Stimulated activated CD4-positive, alpha-beta T cell treated with anti-CD3 and anti-CD28 coated beads, Interleukin-4, amount 100 ng/mL, for 48 hours (primary cell): ENCODE measurements at places on chromosomes 16 and 17.

DNA sequence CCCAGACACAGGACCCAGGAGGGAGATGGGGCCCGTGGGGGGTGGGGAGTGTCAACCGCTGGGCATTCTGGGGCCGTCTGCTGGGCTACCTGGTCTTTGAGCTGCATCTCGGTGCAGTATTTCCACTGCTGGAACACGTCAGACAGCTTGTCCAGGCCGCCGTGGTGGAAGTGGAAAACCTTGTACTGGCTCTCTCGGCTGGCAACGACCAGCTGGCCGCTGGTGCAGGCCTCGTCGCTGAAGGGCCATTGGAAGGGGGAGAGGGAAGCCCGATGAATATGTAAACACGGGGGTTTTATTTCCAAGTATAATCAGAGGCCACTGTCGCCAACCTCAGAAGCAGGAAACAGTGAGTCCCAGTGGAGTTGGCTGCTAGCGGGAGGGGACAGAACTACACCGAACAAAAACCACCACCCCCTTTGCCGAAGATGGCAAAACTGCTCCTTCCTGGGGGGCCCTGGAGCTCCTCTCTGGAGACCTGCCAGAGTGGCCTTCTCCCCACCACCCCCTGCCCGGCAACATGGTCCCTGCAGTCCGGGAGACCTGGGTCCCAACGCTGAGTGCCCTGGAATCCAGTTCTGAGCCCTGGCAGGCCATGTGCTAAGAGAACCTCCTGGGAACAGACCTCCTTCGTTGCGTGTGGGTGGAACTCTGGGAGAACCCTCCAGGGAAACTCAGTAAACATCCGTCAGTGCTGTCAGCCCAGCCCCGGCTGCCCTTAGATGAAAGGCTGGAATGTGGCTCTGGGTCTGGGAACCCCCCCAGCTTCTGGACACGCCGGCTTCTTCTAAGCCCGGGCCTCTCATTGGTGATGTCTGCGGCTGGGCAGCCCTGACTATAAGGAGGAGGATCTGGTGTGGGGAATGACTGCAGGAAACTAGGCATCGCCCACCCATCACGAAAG, 84.1 kb downstream of the TBC1D16 start:
- no peak for DNase-seq

GRCh38 chr16:65876624-65877023, 489.9 kb upstream of the CDH5 start:
- no peak for DNase-seq

GRCh38 chr17:41448506-41448905, 7.7 kb upstream of the KRT38 start:
- no peak for DNase-seq

GRCh38 chr16:57773655-57774295, 28.5 kb downstream of the KIFC3 start:
- no peak for DNase-seq

GRCh38 chr17:73391331-73392265, 79.8 kb upstream of the CDC42EP4 start:
- DNase-seq, result no peak

DNA sequence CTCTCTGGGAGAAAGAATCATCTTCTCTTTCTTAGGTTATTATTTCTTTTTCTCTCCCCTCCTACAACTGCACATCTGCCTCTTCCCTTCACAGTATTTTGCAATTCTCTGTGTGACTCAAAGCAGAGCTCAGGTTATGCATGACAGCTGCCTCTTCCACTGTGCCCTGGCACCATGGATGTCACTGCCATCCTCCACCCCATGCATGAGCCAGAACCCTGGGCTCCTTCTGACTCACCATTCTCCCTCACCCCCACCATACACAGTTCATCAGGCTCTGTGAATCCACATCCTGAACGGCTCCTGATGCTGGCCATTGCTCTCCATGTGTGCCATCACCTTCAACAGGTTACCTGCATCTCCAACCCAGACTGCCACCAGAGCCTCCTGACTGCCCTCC, 23.9 kb downstream of the CA10 start:
- DNase-seq, result no peak

DNA sequence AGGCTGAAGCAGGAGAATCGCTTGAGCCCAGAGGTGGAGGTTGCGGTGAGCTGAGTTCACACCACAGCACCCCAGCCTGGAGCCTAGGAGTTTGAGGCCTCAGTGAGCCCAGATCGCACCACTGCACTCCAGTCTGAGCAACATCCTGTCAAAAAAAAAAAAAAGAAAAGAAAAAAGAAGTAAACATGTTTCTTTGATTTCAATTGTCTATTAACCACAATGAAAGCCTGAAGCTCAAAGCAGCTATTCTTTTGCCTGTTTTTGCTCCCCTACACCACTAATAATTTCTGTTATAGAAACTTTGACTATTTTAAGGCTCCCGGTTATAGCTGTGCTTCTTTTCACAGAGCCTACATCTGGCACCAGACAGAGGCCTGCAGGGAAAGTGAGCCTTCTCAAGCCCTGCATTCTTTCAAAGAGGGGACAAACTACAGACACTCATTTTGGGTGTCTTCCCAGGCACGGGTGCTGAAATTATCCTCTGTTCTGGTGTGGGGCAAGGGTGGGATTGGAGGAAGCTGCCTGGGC, 14.2 kb upstream of the SLC52A1 start:
- peak; percentile 7 for DNase-seq

DNA sequence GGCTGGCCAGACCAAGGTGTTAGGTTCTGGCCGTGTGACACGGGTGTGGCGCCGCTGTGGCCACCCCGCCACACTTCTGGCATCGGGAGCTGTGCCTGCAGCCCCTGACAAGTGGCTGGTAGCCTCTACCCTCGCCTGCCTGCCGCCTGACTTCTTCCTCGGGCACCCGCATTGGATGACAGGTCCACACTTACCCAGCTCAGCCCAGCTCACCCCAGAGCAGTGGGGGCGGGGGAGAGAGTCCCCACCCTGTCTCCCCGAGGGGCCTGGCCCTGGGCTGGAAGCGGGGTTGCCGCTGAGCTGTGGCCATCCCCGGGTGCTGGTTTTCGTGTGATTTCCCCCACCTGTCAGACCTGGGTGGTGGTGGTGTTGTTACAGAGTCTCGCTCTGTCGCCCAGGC, 53.9 kb upstream of the ACSF3 start:
- DNase-seq, result no peak

- DNase-seq, result no peak
Measured at GRCh38 chr16:9046667-9047055, 44.8 kb upstream of the HAPSTR1 start.

DNA sequence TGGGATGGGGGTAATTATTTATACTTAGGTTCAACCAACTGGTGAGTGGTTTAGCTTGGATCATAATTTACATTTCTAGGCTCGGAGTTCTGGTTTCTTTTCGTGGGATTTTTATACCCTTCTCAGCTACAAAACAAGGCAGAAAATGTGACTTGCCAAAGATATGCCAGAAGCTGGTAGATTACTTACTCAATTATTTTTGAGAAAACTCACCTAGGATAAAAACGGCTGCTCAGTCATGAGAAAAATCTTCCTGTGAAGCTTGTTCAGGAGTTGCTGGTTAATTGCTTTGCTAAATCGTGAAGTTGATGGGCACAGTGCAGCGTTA, 1.1 kb downstream of the NDEL1 start:
- no peak for DNase-seq

DNA sequence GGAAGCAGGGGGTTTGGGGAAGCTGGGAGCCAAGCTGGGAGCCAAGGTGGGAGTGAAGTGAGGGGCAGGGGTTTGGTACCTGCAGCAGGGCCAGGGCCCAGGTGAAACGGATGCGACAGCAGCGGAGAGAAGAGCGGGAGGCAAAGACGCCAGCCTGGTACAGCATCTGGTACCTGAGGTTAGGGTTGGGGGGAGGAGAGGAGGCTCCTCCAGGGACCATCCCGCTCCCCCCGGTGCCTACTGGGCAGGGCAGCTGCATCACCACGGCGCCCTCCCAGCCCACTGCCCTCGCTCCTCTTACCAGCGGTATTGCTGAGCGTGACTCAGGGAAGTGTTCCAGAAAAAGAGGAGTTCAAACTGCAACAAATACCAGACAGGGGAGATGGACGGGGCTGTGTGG, 9.8 kb downstream of the CLN3 start:
- no peak for DNase-seq

DNA sequence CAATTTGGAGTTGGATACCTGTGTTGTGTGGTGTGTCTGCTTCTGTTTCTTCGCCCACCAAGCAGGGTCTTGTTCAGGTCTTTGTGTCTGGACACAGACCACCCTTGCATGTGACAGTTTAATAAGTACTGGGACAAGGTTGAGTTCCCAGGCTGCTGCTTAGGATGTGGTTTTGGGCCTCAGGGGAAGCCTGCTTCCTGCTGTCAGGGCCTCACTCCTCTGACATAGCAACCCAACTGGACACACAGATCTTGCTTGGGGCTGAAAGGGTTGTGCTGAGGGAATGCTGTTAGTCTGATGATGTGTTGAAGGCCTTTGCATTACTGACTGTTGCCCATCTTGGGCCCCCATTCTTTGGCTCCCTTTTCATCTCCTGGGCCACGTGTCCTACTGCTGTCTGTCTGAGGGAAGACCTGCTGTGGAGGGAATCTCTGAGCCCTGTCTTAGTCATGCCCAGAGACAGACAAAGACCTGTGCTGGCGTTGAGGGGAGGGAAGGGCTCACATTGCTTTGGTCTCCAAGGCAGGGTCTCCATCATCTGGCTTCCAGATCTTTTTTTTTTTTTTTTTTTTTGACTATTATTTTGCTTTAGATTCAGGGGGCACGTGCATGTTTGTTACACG, 4.7 kb upstream of the TGFB1I1 start:
- no peak for DNase-seq

- DNase-seq, result no peak
Measured at GRCh38 chr16:27254262-27254811, 14.2 kb downstream of the NSMCE1 start.

DNA sequence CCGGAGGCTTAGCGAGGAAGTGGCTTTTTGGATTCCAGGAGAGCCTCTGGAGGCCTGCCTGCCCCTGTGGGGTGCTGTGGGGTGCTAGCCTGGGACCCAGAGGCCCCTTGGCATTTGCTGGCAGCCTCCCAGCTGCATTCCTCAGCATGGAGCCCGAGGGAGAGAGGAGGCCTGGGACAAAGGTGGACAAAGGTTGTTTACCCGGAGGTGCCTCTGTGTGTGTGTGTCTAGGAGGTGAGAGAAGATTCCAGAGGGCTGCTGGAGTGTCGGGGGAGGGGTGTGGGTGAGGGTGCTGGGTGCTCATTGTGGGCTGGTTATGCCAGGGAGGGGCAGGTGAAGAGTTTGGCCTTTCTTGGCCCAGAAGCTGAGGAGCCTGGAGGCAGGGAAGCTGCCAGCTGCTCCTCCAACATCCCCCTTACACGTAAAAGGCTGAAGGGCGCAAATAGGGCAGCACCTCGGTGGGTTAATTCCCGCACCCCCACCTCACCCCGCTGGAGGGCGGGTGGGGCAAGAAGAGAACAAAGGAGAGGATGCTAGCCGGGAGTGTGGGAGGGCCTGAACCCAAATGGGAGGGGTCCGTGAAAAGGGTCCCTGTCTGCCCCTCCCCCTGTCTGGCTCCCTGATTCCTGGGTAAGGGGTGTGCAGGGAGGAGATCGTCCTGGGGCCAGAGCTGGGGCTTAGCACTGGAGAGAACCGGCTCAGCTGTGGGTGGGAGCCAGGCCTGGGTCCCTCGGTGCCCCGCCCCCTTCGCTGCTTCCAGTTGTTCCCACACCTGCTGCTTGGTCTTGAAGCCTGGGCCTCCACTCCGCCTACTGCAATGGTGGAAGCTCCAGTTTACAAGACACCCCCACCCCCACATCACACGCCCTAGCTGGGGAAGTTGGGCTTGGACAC, 9.9 kb downstream of the HEXIM2 start:
- DNase-seq, result no peak

DNA sequence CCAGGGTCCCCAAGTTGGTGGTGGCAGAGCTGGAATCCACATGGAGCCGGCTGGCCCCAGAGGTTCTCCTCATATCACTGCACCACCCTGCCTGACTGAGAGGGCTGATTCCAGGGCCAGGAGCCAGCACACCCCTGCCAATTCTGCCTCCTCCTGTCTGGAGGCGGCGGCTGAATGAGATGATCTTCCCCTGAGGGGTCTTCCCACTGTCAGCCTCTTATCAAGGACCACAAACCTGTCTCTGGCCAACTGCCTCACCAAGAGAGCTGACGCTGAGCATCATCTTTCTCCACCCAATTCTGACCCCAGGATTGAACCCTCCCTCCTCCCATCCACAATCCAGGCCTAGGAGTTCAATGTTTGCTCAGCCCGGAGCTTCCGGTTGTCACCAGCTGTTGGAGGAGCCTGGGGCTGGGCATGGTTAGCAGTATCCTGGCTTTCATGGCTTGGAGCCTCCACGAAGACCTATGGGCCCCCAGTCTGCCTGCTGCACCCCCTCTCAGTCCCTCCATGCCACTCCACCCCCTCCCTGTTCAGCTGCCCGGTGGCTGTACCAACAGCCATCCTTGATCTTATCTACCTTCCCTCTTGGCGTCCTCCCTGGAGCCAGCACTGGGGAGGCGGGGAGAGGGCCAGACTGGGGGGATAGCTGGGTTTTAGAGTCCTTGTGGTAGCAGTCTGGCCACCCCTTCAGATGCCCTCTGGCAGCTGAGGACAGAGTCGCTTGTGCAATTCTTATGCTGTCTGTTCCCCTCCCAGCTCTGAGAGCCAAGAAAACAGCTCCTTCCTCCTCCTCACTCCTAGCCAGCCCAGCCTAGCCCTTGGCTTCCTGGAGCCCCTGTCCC, 25.6 kb downstream of the ABCC3 start:
- DNase-seq, result no peak

DNA sequence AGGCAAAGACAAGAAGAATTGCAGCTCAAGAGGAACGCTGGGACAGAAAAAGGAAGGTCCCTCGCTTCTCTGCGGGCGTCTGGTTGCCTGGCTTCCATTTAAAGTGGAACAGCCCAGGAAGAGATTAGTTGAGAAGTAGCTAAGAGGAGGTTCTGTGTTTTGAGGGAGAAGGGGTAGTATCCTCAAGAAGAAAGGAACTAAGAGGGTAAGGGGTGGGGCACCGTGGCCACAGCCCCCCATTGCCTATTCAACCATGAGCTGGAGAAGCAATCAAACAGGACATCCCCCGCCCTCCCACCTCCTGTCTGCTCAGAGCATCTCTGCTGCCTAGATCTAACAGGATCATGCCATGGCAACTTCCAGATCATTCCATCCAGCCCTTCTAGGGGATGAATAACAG, 18.1 kb upstream of the CALB2 start:
- DNase-seq, result no peak
